ENCODE measurements at places on chromosomes 5 and 9.
A peak's percentile ranks its signal among the peaks of the same experiment; 100 is the strongest.

DNA sequence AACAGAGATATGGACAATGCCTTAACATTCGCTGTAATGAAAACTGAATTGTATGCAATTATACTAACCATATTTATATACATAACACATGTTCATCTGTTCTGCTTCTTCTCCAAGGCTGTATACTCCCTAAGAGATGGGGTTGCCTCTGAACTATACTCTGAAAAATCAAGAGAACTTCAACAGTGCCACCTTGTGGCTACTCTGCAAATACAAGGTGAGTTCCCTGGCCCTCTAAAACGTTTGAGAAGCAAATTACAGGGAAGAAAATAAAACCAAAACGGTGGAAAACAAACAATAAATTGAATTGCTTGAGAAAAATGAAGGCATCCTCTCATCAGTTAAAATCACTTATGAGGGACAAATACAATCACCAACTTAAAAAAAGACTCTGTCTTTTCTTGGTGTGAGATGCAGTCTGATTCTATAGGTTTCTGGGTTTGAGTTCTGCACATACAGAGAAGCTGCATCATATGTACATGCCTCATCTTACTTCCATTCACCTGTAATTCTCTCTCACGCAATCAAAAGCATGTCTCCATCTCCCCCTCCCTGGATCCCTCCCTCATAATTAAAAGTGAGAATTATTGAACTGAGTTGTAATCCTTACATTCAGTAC is 98.6 kb downstream of the FBXW11 start:
- DNase-seq = no peak

- no peak for DNase-seq
Measured at GRCh38 chr5:52685566-52685965, 102.2 kb upstream of the ITGA1 start.

- DNase-seq = no peak
Measured at GRCh38 chr9:89442501-89442978, 55.4 kb downstream of the SEMA4D start.

DNA sequence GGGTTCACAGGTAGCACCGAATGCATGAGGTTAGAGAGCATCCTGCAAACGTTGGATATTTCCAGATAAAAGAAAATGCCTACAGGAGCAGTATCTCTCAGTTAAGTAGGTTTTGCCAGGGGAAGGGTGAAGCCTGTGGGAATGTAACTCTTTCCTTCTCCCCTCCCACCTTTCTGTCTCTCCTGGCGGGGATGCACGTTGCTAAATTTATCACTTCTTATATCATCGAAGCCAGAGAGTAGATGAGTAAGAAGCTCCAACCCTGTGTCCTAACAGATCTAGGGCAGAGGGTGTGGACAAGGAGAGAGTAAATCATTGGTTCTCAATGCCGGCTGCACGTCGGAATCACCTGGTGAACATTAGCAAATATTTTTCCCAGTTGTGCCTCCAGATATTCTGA is 457.5 kb downstream of the ENC1 start:
- no peak for DNase-seq

DNA sequence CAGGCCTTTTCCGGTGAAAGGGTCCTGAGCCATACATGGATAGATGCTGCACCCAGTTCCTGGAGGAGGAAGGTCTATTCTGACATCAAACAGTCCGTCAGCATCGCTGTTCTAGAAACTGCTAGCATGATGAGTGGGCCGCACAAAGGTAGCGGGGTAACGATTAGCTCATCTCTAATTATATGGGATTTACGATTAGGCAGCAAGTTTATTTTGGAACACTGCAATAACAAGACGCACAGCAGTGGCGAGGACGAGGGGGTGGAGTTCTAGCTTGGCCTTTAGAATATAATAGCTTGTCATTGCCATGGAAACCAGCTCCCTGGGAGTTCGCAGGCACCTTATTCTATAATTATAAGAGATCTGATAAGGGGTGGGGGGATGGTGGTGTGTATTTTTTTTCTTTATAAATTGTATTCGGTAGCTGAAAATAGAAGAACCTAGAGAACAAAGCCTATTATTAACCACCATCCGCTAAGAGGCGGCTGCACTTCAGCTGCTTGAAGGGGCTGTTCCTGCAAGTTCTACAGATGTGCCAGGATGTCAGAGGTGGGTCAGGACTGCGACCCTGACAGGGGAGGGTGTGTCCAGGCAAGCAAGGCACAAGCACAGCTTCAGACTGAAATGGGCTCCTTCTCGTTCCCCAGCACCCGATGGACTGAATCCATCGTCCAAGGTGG is 311.0 kb downstream of the AGTPBP1 start:
- DNase-seq = peak; percentile 63

GRCh38 chr5:151931260-151931659 is 6.6 kb upstream of the GLRA1 start:
- DNase-seq = no peak

- no peak for DNase-seq
Measured at GRCh38 chr5:32955814-32956213, 244.7 kb downstream of the NPR3 start.

- DNase-seq = no peak
Measured at GRCh38 chr5:177358370-177358819, 671 bp downstream of the RGS14 start.

DNA sequence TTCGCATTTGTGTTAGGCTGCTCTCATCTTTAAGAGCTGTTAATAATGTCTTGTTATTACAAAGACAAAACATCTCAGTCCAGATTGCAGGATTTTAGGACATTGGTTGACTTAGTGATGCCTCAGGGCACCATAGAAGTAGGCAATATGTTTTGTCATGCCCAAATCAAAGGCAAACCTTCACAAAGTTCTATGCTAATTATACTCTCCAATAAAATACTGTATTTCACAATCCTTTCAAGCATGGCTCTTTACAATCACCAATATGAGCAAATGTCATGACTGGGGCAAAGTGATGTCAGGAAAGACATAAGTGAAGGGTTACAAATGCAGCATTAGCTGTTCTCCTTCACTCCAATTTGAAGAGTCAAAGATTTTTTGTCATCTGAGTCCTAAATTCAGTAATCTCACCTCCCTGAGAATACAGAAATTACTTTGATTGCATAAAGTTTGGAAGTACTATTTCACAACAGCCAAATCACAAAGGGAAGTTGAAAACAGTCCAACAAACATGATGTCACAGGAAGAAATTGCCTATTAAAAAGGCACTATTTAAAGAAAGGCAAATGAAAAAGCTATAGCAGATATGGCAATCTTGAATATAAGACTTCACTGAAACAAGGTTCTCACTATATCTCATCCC is 303.2 kb downstream of the PRR16 start:
- DNase-seq = no peak

DNA sequence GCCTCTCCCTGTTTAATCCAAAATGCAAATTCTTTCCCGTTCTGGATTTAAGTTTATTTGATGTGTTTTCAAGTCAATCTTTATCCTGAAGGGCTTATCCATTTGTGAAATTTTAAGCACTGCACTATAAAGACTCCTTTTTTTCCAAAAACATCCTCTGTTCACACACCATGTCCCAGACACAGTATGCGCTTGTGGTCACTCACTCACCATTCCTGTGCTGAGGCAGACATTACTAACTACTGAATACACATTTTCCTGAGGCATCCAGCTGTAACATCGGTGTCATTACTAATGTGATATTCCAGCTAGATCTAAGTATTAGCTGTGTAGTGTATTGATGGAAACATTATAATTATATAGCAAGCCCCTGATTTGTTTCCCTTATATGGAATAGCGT is 298.4 kb downstream of the KCTD16 start:
- no peak for DNase-seq

DNA sequence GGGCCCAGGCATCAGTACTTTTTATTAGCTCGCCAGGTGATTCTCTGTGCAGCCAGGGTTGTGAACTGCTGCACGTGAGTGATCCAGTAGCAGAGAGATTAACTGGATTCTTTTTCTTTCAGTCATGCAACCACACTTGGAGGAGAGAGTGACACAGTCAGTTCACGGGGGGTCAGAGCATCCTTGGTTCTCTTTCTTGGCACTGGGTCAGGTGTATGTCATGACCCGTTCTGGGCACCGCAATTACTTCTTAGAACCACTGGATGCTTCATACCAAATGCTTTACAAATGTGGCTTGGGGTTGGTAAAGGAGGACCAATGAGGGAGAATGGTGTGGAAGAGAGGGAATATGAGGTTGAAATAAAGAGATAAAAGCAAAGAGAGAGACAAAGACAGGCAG is 368.7 kb downstream of the MLLT3 start:
- no peak for DNase-seq

DNA sequence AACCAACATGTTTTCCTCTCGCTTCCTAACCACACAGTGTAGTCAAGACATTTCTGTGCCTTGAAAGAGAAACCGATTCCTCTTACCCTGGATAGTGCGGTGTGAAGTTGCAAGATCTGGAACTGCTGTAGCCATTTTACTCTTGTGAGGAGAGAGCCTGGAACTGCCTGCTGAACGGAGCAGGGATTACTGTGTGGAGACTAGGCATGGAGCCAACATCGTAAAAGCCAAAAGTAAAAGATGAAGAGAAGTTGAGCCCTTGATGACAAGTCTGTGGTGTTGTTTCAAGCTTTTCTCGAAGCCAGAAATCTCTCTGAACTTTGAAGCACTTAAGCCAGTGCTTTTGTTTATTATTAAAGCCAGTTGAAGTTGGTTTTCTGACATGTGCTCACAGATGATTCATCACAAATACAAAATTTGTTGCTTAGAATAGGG is 110.1 kb upstream of the GRIN3A start:
- DNase-seq = no peak

GRCh38 chr9:127449332-127449966 is 1.8 kb downstream of the RPL12 start:
- no peak for DNase-seq

GRCh38 chr5:77210091-77210963 is at the start of gene PDE8B:
PDE8B (plus strand) TSS chr5:77210680; CDS start chr5:77210926, 246 bp downstream.
- no peak for DNase-seq

DNA sequence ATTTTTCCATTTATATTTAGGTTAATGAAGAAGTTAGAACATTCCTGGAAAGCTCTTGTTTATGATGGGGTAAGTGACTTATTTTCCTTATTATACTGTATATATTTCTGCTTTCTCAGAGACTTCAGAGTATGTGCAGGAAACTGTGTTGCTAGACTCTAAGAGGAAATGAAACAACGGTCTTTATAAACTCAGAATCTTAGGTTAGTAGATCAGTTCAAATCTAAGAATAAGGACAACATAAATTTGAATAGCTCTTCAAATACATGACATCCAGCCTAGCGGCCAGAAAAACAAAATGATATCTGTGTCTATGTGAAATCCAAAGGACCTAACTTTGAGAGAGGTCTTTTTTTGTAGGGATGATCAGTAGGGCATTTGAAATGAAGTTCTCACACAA is 94.3 kb downstream of the PRKACG start:
- DNase-seq = no peak

GRCh38 chr5:36870399-36871040 is 6.0 kb upstream of the NIPBL start:
- peak; percentile 50 for DNase-seq

GRCh38 chr9:117644133-117644931 is 59.9 kb upstream of the TLR4 start:
- DNase-seq = peak; percentile 62

DNA sequence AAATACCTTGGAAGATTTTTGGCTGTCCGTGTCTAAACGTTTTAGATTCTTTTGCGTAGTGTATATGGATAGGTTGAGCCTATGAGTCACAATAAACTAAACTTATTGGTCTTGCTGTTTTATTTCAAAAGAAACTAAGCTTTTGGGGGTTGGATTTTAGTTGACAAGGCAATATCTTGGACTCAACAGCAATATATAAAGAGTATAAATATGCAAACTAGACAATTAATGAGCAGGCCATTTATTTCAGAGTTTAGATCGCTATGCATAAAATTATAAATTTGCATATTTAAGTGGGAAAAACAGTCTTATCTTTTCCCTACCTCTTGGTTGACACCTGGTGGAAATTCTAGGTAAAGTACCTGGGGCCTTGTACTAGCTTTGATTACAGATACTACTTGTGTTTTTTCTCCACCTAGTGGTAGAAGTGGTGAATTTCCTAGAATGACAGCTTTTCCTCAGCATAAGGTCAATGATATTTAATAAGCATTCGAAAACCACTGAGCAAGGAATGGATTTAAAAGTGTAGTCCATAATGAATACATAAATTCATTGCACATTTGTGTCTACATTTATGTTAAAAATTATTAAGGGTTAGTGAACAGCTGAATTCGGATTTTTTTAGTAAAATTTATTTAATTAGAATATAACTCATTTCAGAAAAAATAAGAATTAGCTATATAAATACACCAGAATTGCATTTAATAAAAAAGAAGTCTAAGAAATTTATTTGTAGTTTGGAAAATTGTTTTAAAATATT is 1.7 kb upstream of the ARRDC3 start:
- DNase-seq = no peak

DNA sequence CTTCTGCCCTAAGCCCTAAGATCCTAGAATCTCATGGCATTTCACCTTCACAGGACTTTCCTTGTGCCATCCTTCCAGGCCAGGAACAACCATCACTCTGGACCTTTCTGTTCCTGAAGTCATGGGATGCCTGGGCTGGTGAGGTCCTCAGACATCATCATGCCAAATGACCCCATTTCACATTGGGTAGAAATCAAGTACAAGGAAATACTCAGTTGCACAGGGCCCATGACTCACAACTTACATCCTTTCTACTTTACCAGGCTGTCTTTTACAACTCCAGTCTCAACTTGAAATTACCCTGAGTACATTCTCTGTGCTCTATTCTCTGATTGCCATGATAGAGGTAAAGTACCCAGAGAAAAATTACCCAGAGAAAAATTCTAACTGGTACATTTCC is 167.1 kb downstream of the PIK3R1 start:
- no peak for DNase-seq

- DNase-seq = no peak
Measured at GRCh38 chr5:116303340-116303739, 218.5 kb downstream of the COMMD10 start.

DNA sequence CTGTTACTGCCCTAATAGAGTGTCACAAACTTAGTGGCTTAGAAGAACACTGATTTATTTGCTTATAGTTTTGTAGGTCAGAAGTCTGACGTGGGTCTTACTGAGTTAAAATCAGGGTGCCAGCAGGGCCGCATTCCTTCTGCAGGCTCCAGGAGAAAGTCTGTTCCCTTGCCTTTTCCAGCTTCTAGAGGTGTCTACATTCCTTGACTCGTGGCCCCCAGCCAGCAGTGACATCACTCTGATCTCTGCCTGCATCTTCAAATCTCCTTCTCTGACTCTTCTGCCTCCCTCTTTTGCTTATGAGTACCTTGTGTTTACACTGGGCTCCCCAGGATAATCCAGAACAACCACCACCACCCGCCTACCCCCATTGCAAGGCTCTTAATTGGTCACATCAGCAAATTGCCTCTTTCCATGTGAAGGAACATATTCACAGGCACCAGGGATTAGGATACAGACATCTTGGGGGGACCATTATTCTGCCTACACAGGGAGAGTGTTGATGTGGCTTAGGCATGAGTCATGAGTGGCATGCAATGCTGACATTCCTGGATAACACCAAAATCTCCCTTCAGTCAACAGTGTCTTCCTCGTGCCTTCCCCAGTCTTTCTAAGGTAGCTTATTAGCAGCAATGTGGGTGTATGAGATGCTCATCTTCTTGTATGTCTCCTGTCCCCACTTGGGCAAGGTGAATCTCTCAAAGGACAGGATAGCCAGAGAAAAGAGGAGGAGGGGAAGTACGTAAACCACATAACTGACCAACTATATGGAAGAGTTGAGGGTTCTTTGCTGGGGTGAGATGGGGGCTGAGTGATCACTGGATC is 24.4 kb downstream of the CYFIP2 start:
- no peak for DNase-seq

- DNase-seq = no peak
Measured at GRCh38 chr5:134153657-134154056, 23.1 kb downstream of the SKP1 start.
